ENCODE measurements at places on chromosomes 16 and 17.

DNA sequence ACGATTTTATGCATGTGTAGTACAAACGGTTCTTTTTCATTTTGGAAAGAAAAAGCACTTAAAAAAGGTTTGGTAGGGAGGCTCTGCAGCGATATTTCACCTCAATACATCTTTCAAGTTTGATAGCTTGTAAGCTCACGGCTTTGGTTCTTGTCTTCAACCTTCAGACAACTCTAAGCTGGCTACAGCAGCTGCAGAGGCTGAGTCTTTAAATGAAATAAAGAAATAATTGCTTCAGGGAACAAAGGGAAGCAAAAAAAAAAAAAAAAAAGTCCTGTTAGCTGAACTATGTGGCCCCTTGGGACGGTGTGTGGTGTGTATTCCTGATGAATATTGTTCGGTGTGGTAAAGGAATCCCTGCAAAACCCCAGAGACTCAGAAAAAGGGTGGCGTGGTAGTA, 265.1 kb downstream of the NTN1 start:
- DNase-seq: no peak

GRCh38 chr17:50638606-50638965, 3.9 kb downstream of the ABCC3 start:
- DNase-seq: peak; percentile 61

GRCh38 chr16:9378876-9379275, 287.4 kb downstream of the HAPSTR1 start:
- no peak for DNase-seq

- DNase-seq: peak; percentile 6
These were observed 220.5 kb downstream of the PARN start for GRCh38 chr16:14409563-14409962.

DNA sequence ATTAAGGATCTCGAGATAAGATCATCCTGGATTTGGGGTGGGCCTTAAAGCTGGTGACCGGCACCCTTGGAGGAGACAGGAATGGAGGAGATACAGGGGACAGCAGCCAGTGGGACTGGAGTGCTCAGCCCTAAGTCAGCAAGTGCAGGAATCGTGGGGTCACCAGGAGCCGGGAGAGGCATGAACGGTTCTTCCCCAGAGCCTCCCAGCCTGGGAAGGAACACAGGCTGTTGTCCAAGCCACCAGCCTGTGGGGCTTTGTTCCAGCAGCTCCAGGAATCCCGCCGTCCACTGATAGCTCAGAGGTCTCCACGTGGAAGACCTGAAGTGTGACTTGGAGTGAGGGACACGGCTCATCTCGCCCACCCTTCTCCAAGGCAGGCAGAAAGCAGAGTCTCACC, 2.5 kb upstream of the WDR45B start:
- no peak for DNase-seq

DNA sequence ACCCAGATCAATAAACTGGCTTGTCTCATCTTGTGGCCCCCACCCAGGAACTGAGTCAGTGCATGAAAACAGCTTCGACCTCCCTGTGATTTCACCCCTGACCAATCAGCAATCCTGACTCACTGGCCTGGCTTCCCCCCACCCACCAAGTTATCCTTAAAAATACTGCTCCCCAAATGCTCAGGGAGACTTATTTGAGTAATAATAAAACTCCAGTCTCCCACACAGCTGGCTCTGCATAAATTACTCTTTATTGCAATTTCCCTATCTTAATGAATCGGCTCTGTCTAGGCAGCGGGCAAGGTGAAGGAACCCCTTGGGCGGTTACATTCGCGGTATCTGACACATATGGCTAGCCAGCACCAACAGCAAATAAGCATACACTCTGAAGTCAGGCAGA, 9.8 kb upstream of the RABEP1 start:
- DNase-seq: no peak

DNA sequence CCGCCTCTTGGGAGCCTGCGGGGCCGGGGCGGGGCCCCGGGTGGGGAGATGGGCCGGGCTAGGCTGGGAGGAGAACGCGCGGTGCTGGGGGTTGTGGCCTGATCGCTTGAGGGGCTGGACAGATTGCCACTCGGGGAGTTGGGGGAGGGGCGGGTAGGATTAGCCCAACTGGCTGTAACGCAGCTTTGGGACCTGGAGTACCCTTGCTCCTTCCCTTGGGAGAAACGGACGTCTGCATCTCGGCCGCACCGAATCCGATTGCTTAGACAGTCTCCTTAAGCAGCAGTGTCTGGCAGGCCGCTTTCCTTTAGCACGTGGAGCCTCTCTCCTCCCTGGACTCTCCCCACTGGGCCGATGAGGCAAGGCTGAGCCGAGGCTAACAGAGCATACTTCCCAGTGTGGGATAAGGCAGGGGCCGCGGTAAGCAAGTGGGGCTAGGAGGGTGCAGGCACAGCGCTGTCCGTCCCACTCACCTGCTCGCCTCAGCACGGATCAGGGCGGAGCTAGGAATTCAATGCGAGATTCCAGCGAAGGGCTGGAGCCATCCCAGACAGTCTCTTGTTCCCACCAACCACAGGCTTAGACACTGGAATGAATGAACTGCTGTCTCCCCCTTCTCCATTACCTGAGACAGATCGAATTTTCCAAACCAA, 540 bp upstream of the ACLY start:
- peak; percentile 91 for DNase-seq

DNA sequence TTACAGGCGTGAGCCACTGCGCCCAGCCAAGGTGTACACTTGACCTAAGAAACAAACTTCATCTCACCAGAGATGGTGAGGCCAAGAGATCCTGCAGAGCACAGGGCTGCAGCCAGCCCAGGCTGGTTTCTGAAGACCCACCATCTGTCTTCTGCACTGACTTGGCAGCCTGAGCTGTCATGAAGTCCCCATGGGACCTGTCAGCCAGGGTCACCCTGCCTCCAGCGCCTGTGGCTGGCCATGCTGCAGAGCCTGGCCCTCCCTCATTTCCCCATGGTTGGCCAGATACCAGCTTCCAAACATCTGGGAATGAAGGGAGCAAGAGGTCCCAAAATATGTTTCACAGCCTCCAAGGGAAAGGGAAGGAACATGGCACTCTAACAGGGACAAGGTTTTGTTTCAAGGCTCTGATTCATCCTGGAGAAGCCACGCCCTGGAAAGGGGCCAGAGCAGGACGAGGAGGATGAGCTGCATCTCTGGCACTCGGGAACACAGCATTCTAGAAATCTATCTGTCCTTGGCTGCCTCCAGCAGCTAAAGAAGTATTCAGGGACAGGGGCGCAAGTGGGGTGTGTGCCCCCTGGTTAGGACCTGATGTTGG, 45.3 kb downstream of the DDX19A start:
- DNase-seq: no peak

DNA sequence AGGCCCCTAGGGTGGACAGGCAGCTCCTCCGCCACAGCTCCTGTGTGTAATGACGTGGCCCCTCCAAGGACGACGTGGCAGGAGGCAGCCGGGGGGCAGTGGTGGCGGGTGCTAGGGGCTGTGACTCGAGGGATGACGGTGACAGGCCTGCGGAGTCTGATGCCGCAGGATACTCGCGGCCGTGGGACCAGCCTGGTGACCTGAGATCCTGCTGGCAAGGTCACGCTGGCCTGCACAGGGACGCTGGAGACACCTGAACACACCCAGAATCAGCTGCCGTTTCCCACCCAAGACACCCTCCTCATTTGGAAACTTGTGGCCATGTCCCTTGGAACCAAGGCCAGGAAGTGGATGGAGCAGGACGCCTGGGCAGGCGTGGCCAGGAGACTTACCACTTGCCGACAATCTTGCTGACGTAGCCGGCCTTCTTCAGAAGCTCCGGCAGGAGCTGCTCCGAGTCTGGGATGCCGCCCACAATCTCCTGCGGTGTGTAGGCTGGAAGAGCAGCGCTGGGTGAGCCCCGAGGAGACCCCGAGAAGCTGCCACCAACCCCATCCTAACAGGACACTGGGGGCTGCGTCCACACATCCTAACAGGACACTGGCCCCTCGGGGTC, 16.0 kb downstream of the GALNS start:
- DNase-seq: no peak

DNA sequence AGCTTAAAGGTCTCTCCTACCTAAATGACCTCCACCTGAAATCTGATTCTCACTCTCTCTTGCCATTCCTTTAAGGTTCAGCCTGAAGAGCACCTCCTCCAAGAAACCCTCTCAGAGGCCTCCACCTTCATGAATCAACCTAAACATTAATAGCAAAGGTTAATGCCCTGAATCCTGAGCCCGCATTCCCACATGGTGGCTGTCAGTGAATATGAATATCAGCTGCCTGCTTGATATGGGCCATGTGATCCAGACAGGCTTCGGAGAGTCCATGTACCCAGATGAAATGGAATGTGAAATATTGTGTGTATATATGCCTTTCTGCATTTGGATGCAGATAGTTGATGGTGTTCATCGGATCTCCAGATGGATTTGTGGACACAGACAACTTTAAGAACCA, 317.5 kb downstream of the TOX3 start:
- no peak for DNase-seq

- no peak for DNase-seq
These were observed 10.3 kb downstream of the TOB1 start for GRCh38 chr17:50855708-50856330.

GRCh38 chr16:27225536-27226360, 22.4 kb downstream of the KDM8 start:
- peak; percentile 80 for DNase-seq

GRCh38 chr17:55872374-55872773, 121.5 kb downstream of the PCTP start:
- DNase-seq: no peak

DNA sequence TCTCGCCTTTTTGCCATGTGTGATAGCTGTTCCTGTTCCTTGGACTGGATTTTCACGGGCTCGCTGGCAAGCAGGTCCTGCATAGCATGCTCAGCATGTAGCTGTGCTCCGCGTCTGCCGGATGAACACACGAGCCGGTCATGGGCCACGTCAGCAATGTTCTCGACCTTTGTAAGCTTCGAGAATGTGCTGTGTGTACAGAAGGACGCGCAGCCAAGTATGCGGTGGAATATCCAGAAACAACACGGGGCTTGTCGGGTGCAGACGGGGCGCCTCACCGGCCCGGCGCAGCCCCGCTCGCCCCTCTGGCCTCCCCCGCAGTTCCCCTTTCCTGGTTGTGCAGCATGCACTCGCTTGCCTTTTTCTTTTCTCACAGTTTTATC, 42.2 kb downstream of the RPTOR start:
- DNase-seq: no peak

- DNase-seq: no peak
These were observed 20.6 kb upstream of the B4GALNT2 start for GRCh38 chr17:49111934-49112333.
